ENCODE measurements at places on chromosomes 6 and 20. TPM values are rescaled to one million over a fixed set of nuclear protein-coding genes. Genes with fewer than 3 reads are reported as not detected.

TRAPPC3L gene
- total RNA-seq: not detected

SUMO4 gene
- total RNA-seq: 2.7 TPM

TTBK1 gene
- total RNA-seq: 0.24 TPM

COL19A1 gene
- total RNA-seq: 0.19 TPM

DEFB119 gene
- not detected for total RNA-seq
